Activated CD4-positive, alpha-beta T cell treated with anti-CD3 and anti-CD28 coated beads, Interleukin-2, Interleukin-6, amounts not matched to agents 100 ng/mL and 50 ng/mL, durations not matched to agents 16 hours and 8 hours (primary cell): ENCODE measurements at places on chromosomes 12 and 14.

- DNase-seq, result no peak
Observed at GRCh38 chr12:92192360-92192759, 46.7 kb upstream of the BTG1 start.

- no peak for DNase-seq
Observed at GRCh38 chr12:106119301-106119700, 19.5 kb downstream of the NUAK1 start.

- peak; percentile 81 for DNase-seq
Observed at GRCh38 chr14:99272899-99273765, 1.1 kb upstream of the BCL11B start.

DNA sequence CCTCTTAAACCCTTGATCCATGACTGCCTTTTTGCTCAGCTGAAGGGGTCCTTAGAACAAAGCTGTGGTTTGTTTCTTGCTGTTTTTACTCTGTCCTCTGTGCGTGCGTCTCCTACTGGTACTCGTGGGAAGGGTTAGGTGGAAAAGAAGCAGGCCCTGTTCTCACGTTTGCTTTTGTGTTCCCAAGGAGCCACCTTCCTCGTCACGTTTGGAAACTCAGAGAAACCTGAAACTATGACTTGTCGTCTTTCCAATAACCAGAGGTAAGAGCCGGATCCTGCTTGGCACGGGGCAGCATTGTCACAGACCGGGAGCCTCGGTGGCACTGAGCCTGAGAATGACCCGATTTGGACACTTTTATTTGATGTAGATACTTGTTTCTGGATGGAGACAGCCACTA is 13.1 kb downstream of the ZFYVE21 start:
- DNase-seq, result no peak

GRCh38 chr12:43306066-43306465 is 245.9 kb downstream of the ADAMTS20 start:
- no peak for DNase-seq

GRCh38 chr14:58060898-58061297 is 91.1 kb downstream of the ARMH4 start:
- DNase-seq, result no peak
